ENCODE measurements at places on chromosomes 13 and 19. TPM values are rescaled to one million over a fixed set of nuclear protein-coding genes. Genes with fewer than 3 reads are reported as not detected.

DNA sequence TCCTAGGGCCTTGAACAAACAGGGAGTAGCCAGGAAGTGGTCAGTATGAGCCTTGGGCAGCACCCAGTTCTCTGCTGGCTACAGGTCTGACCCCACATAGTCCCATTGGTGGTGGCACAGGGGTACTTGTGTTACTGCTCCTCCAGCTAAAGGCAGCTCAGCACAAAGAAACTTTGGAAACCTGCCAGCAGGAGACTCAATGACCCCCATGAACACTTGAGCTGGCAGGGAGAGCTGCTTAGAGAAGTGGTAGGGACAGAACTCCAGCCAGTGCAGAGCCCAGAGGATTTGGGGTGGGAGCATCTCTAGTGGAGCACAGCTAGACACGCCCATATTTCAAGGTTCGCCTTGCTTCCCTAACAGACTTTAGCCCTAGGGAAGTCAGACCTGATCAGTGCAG, 10.4 kb upstream of the ZNF586 start:
- DNase-seq = no peak

The PEG3 gene
- total RNA-seq = not detected

The MBD3L1 gene
- total RNA-seq = not detected

DNA sequence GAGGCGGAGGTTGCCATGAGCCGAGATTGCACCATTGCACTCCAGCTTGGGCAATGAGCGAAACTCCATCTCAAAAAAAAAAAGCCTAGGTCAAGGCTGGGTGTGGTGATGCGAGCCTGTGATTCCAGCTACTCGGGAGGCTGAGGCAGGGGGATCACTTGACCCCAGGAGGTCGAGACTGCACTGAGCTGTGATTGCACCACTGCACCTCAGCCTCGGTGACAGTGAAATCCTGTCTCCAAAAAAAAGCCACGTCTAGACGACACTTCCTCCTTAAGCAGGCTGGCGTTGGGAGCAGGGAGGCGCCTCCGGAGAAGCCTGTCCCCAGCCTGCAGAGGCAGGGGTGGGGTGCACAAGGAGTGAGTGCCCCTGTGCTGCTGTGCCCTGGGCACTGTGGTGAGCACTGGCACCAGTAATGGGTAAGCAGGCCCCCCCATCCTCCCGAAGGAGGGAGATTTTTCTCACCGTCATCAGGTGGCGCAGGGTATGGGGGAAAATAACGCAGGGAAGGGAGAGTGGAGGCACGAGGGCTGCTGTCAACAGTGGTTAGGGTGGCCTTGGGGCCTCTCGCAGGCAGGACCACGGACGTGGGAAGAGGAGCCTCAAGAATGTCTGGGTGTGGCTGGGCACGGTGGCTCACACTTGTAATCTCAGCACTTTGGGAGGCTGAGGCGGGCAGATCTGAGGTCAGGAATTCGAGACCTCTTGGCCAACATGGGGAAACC, 706 bp downstream of the P2RY11 start:
- DNase-seq = no peak

DNA sequence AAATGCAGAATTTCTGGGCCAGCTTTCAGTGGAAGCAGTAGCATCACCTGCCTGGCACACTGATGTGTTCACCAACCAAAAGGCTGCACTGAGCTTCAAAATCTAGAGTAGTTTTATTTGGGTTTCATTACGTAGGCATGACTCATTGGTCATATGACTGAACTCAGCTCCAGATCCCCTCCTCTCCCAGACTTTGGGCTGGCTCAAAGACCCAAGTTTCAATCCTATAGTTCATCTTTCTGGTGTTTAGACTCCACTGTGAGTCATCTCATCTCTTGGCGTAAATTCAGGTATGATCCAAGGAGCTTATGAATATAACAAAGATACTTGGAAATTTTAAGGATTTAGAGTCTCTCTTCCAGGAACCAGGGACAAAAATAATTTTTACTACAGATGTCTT, 17.7 kb downstream of the ZMYM5 start:
- peak; percentile 93 for DNase-seq

- no peak for DNase-seq
Measured at GRCh38 chr13:112193463-112194166, 126.7 kb downstream of the SOX1 start.

DNA sequence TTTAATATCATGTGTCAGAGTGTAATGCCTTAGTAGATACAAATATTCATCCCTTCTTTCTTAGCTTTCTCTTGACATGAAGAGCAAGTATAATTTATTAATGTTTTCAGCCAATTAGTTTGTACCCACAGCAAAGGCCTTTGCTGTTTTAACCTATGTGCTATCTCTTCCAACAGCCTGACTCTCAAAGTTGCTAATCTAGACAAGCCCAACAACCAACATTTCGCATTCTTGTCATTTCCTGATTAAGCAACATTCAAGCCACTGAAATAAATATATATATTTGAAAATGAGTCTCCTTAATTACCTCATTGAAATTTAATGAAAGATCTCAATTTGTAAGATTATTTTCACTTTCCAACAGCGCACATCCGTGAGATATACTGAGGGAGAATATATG, 18.5 kb downstream of the EPSTI1 start:
- DNase-seq = no peak

- no peak for DNase-seq
Measured at GRCh38 chr19:14683439-14683838, 6.4 kb upstream of the ZNF333 start.

The TMPRSS9 gene
- not detected for total RNA-seq

GRCh38 chr13:39900106-39900750, 244.8 kb downstream of the COG6 start:
- no peak for DNase-seq
